ENCODE measurements at places on chromosomes 1 and 21.

DNA sequence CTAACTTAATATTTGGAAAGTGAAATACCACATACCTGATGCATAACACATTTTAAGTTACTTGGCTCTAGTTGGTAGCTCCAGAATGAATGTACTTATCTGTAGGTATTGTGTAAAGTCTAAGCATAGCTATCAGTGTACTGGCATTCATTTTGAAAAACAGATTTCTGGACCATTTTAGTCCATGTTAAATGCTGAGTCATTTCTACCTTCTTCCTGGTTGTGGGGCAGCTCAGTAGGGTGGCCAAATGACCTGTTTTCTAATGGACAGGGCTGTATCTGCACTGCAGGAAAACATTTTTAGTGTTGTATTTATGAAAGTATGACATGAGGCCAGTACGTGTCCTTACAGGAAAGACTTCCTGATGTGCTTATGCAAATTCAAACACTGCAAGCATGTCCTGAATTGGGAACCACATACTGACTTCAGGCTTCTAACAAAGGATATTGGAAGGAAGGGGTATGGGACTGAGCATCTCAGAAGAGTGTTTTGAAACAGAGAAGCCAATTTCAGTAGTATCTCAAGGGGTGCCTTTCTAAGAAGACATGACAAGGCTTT lies 300.3 kb upstream of the B3GALT2 start:
- DNase-seq, result no peak

DNA sequence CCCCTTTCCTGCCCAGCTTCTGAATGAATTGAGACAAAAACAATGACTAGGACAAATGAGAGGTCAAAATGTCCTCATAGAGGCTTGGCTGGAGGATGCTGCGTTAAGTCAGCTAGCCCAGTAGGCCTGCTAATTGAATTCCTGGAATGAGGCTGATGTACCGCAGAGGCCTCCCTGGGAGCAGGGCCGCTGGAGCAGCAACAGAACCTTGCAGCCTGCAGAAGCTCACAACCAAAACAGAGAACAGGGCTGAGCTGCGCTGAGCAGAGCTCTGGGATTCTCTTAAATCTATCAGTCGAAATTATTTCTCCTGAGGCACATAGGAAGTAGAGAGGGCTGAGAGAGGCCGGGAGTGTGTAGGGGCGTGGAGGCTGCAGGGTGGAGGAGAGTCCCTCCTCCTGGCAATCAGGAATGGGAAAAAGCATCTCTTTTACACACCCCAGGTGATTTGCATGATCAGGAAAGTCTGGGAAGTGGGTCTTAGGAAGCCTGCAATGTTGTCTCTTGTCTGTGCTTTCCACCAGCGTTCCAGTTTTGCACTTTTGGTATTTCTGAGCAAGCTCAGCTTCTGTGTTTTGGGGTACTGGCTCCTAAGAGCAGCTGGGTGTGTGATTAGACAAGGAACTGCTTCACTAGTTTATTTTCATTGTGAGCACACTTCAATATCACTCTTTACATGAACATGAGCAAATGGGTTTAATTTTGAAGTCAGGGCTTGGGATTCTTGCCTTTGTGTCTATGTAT lies 66.5 kb downstream of the RYR2 start:
- DNase-seq, result no peak

DNA sequence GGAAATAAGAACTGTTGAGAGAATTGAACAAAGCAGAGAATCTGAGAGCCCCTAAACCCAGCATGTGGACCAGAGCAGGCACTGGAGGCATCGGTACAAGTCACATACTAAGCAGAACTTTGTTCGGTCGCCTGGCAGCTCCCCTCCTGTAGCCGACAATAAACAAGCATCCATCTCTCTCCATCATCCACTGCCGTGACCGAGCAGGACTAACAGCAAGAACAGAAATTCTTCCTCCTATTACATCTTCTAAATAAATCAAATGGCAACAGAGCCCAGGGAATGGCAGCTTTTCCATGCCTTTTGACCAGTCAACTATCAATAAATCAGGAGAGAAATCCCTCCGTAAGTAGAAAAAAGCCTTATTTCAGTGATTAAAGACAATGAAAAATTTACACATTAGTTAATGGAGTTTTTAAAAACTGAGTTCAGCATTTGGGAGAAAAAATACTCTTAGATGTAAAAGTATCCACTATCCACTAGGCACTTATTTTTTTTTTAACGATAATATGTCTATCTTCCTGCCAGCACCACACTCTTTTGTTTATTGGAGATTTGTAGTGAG lies 36.5 kb downstream of the PTPN14 start:
- DNase-seq, result no peak

DNA sequence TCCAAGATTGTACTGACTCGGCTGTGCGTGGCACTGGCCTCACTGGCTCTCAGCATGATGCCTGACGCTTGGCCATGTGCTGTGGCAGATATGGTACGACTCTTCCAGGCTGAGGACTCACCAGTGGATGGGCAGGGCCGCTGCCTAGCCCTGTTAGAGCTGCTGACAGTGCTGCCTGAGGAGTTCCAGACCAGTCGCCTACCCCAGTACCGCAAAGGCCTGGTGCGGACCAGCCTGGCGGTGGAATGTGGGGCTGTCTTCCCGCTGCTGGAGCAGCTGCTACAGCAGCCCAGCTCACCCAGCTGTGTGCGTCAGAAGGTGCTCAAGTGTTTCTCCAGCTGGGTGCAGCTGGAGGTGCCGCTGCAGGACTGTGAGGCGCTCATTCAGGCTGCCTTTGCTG lies 2.9 kb downstream of the IPO13 start:
- no peak for DNase-seq

DNA sequence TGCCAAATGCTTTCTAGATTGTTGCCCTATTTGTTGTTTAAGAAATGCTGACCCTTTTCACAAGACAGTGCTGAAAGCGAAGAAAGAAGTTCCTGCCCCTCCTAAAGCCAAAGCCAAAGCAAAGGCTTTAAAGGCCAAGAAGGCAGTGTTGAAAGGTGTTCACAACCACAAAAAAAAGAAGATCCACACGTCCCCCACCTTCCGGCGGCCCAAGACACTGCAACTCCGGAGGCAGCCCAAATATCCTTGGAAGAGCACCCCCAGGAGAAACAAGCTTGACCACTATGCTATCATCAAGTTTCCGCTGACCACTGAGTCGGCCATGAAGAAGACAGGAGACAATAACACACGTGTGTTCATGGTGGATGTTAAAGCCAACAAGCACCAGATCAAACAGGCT lies 55.7 kb downstream of the PSMG1 start:
- no peak for DNase-seq

- no peak for DNase-seq
Observed at GRCh38 chr1:166013232-166013631, 153.6 kb downstream of the FAM78B start.

DNA sequence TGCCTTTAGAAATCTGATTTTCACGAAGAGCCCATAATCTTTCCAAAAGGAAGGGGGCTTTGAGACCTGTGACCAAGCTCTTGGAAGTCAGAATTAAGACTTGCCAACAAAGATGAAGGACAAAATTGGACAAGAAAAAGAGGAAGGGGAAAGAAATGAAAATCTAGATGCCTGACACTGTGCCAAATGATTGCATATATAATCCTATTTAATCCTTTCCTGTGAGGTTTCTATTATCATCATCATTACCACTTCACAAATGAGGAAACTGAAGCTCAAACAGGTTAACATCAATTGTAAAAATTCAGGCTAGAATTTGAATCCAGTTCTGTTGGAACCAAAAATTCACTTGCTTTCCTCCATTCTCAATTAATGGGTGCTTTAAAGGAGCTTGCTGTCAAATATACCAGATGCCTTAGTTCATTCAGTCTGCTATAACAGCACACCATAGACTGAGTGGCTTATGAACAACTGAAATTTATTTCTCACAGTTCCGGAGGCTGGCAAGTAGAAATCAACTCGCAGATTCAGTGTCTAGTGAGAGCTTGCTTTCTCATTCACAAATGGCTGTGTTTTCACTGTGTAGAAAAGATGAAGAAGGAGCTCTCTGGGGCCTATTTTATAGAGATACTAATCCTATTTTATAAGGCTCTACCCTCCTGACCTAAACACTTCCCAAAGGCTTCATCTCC lies 197.5 kb upstream of the ST6GALNAC5 start:
- DNase-seq, result no peak

DNA sequence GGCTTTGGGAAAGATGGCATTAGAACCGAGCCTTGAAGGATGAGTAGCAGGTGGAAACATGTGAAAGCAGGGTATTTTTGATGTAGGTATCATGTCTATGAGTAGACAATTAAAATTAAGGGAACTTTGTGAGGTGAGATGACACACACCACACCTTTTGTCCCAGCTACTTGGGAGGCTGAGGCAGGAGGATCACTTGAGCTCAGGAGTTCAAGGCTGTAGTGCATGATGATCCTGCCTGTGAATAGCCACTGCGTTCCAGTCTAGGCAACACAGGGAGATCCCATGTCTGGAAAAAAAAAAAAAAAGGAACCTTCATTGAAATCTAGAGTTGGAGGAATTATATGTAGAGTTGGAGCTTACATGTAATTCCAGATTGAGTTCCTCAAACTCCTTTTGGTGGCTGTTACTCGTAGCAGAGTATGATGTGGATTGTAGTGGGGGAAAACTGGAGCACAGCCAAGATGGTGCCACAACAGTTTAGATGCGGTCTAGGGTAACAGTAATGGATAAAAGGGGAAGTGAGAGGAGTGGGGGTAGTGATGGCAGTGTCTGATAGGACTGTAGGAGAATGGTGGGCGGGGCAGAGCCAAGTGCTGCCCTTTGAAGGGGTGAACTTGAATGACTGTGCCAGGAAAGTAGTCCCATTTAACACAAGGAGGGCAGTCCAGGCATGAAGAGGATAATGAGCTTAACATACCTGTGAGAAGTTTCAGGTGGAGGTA lies 17.4 kb downstream of the AK4 start:
- no peak for DNase-seq
